Fibroblast of upper back skin (primary cell): ENCODE measurements at places on chromosomes 7 and 10.

GRCh38 chr10:43225004-43225786, 41.7 kb downstream of the RASGEF1A start:
- DNase-seq = no peak

- no peak for DNase-seq
Measured at GRCh38 chr7:96499532-96499931, 177.6 kb upstream of the SLC25A13 start.

- DNase-seq = no peak
Measured at GRCh38 chr10:128073890-128074289, 52.3 kb downstream of the MKI67 start.

- peak; percentile 74 for DNase-seq
Measured at GRCh38 chr10:106043863-106044262, 1120.6 kb downstream of the SORCS1 start.

GRCh38 chr7:18472161-18472483, 23.4 kb upstream of the HDAC9 start:
- no peak for DNase-seq

DNA sequence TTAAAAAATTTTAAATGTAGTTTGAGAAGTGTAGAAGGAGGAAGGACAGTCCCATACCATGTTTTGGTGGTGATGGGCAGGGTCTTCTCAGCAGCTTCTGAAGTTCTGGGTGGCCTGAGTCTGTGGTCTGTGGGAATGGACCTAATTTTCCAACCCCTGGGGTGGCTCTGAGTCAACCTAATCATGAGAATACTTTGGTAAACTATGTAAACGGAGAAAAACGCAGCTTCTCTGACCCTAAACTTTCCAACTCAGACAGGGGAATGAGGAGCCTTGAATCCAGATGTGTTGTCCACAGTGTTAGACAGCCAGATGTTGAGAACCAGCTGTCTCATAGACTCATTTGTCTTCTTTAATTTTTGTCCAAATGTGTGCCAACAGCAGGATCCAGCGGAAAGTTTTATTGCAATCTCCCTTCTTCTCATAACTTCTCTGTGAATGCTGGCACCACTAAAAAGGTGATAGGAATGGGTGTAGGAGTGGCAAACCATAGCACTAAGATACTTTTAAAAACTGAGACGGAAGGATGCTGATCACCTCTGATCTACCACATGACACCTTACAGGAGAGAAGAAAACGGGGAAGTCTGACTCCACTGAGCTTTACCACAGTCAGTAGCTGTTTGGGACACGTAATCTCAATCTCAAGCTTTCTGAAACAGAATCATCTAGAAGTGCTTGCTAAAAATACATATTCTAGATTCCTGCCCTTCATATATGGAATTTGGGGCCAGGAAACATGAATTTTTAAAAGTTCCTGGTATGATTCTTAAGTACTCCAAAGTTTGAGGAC, 90.5 kb upstream of the PHYHIPL start:
- DNase-seq = peak; percentile 53

DNA sequence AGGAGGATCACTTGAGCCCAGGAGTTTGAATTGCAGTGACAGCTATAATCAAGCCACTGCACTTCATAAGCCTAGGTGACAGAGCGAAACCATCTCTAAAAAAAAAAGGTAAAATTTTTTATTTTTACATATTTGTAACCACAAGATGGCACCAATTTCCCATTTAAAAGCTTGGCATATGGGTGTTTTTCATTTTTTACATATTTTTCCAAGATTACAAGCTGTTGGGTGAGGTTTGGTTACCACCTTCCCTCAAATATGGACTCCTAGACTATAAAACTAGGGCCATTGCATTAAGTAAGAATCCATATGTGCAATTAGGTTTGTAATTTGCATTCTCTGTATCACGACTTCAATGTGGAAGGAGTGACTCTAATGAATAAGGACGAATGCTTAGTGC, 129.3 kb upstream of the ACBD5 start:
- no peak for DNase-seq

DNA sequence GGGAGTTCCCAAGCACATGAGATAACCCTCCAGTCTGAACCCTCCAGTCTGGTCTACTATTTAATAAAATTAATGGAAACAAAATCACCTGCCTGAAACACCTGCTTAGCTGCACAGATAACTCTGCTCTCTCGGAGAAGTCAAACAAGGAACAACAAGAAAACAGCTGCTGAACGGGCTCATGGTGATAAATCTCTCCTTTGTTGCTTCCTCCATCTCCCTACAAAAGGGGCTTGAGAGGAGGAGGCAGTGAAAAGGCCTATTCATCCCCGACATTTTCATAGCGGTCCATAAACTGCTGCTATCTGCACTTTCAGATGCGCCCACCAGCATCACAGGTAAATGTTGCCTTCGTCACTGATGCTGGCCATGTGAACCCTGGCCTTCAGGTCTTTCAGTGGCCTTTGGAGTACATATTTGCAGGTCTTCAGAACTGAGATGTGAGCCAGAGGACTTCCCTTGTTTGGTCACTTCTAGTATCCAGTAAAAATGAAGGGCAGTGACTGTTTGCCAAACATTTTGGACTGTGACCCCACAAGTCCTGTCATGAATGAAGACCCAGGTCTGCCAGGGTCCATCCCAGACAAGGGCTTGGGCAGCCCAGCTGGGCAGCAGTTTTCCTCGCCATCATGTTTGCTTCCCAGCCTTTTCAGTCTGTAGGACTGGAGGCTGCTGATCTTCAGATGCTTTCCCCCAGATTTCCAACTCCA, 15.9 kb downstream of the FKBP6 start:
- no peak for DNase-seq
